ENCODE measurements at places on chromosomes 2 and 18.

DNA sequence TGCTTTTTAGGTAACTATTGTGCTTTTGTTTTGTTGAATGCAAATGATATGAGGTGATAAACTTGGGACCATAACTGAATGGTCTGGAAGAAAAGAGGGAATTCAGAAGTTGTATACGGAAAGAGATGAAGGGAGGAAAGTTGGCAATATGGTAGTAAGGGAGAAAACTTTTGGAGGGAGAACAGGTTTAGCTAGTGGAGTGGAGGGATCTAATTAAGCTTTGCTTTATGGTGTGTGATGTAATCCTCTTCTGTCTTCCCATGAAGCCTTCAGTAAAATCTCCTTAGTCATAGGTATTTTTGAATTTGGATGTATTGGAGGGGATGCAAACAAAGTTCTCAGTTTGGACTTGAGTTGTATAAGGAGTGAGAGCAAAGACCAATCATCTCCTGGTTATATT lies 20.2 kb upstream of the RAB10 start:
- no peak for DNase-seq

DNA sequence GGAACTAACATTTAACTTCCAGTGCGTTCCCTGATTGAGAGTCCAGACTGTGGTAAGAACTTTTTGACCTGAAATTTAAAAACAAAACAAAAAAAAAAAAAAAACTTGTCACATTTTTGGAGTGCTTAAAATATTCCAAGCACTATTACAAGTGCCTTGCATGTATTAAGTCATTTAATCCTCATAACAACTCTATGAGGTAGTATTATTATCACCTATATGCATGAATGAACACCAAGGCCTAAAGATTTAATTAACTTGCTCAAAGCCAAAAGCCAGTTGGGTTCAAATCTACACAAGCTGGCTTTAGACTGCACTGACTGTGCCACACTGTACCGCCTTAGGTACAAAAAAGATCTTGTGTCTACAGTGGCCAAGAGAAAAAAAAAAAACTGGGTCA lies 35.2 kb downstream of the METTL4 start:
- DNase-seq: no peak

DNA sequence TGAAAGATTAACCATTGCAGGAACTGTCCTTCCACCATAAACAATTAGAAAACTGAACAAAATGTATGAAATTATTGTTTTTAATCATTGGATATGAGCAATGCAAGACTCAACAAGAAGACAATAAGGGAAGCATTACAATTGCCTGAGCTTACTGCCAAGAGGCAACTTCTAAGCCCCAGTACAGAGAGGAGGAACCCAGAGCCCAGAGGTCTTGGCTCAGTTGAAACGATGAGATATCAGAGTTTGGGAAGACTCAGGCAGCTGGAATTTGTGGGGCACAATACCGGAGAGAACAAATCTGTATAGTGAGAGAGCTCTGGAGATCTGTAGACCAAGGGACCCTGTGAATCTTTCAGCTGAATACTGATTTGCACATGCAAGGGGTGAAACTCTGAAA lies 80.6 kb upstream of the ZFP36L2 start:
- DNase-seq: no peak

DNA sequence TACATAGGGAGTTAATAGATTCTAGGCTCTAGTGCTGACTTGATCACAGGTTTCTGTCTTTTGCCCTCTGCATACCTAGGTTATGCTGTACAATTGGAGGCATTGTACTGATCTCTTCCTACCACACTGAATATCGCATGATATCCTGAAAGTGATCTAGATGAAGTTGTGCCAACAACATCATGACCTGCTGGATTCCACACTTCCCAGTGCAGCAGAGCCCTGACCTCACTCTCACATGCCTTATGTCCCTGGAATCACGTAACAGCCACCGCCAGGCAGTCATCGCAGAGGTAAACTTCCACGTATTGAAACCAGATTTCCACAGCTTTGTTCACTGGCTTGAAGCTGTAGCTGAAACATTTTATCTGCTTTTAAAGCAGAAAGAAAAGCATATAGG lies 214.0 kb downstream of the ANKRD30B start:
- DNase-seq: no peak

- DNase-seq: no peak
Observed at GRCh38 chr2:122023059-122023864, 267.8 kb downstream of the TSN start.

DNA sequence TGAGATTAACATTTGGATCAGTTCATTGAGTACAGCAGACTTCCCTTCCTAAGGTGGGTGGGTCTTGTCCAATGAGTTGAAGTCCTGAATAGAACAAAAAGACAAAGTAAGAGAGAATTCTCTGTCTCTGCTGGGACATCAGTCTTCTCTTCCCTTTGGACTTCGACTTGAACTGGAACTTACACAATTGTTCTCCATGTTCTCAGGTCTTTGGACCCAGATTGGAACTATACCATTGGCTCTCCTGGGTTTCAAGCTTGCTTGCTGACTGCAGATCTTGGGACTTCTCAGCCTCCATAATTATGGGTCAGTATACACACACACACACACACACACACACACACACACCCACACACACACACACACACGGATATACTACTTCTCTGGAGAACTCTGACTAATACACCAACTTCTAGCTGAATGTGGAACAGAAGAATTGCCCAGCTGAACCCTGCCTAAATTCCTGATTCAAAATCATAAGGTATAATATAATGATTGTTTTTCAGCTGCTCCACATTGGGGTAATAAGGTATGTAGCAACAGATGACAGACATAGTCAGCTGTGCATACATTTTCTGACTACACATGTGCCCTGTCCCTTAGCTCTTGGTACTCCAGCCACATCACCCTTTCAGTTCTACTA lies 214.0 kb downstream of the TGIF1 start:
- no peak for DNase-seq

DNA sequence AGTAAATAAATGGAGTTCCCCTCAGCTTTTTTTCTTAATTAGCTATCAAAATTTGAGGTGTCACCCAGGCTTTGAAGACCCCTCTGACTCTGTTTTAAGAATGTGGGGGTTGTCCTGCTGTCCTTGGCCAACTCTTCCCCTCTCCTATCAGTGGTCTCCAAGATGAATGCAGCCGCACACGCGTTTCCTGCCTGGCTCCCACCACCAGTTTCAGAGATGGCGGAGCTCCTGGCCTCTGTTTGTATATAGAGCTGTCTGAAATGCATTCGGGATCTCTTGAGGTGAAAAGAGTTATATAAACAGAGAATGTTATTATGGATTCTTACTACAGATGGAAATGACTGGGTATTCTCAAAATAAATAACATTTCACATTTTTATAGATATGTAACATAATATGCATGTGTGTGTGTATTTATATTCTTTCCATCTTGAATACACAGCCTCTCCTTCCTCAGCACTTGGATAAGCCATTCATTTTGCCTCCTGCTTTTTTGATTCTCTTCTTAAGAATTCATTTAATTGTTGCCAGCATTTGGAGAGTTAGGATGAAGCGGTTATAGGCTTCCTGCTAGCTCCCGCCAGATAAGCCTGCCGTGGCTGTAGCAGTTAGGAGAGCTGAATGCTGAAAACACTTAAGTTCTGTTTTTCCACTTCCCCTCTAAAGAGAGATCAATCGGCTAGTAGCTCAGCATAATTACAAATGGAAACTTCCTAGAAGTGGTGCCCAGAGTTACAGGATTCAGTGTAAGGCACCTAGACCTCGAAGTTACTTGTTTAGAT lies 659.3 kb upstream of the FANCL start:
- no peak for DNase-seq

- no peak for DNase-seq
Observed at GRCh38 chr2:489838-490237, 187.4 kb downstream of the TMEM18 start.
